ENCODE measurements at places on chromosomes 13 and 19. TPM values are rescaled to one million over a fixed set of nuclear protein-coding genes. Genes with fewer than 3 reads are reported as not detected.

The CABP5 gene
- total RNA-seq = not detected

The CHST8 gene
- not detected for total RNA-seq

The RAB3A gene
- 5.7 TPM for total RNA-seq

The MEIS3 gene
- 11.6 TPM for total RNA-seq

DNA sequence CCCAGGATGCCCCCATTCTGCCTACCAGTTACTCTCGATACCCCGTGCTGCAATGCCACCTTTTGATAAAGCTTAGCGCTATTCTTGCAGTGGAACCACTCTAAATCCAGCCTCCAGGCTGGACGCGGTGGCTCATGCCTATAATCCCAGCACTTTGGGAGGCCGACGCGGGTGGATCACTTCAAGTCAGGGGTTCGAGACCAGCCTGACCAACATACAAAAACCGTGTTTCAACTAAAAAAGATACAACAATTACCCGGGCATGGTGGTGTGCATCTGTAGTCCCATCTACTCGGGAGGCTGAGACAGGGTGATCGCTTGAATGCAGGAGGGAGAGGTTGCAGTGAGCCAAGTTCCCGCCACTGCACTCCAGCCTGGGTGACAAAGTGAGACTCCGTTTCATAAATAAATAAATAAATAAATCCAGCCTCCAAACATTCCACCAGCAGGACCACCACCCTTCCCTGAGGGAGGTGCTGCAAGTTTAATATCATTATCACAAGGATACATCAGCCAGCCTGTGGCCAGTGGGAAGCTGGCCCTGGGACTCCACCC, 27.7 kb downstream of the CYP2B6 start:
- DNase-seq = no peak

GRCh38 chr19:1069009-1069779, 2.2 kb downstream of the ARHGAP45 start:
- DNase-seq = peak; percentile 72

DNA sequence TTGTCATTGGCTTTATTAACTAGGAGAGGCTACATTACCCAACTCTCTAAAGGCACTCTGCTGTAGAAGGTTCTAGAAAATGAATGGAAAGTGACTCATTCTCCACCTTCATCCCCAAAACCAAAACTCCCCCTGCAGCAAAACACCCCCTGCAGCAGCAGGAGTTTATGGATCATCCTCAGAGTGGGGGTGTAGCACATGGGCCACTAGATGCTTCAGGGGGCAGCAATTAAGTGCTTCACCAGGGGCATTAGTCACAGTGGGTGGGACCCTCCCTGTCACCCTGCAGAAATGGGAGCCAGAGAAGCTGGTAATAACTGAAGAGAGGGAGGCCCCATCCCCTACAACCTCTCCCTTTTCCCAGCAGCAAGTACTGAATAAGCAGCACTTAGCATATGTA, 64.5 kb upstream of the MED4 start:
- DNase-seq = no peak

GRCh38 chr19:36008336-36008978, at the start of gene SYNE4:
SYNE4 (minus strand) TSS chr19:36008813; CDS start chr19:36008681, 132 bp downstream.
- DNase-seq = peak; percentile 83

DNA sequence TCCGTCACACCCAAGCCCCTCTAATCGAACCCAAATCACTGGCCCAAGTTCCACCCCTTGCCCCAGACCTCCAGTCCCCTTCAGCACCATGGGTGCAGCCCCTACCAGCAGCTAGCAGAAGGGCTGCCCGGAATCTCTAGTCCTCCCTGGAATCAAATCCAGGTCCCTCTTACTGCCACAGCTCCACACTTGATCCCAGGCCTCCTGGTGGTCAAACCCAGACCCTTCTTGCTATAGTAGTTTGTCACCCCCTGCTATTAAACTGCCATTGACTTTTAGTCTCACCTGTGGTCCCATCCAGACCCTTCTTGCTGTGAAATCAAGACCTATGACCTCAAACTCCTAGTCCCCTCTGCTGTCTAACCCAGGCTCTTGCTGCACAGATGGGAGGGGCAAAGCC, 8.7 kb downstream of the HIPK4 start:
- DNase-seq = no peak

GRCh38 chr13:22063416-22064124, 392.7 kb downstream of the FGF9 start:
- no peak for DNase-seq

DNA sequence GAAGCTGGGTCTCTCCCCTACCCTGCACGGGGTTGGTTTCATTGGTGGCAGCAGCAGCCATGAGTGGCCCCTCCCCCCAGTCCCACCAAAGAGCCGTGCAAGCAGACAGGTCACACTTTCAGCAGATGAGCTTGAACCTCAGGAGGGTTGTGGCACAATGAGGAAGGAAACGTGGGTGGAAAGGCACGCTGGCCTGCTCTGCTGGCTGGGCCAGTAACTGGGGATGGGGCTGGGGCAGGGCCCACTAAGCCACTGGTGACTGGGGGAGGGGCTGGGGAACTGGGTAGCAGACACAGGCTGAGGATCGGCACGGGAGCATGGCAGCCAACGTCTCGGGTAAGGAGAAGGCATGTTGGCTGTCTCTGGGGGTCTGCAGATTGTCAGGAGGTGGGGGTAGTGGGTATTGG, at the start of gene P2RY11:
Gene P2RY11 (plus strand): TSS at position 289 of the 407 bp plus-strand sequence. CDS start 29 bp downstream, at position 318.
- DNase-seq = peak; percentile 59

- no peak for DNase-seq
These were observed 8.3 kb downstream of the TMEM143 start for GRCh38 chr19:48355365-48355954.

DNA sequence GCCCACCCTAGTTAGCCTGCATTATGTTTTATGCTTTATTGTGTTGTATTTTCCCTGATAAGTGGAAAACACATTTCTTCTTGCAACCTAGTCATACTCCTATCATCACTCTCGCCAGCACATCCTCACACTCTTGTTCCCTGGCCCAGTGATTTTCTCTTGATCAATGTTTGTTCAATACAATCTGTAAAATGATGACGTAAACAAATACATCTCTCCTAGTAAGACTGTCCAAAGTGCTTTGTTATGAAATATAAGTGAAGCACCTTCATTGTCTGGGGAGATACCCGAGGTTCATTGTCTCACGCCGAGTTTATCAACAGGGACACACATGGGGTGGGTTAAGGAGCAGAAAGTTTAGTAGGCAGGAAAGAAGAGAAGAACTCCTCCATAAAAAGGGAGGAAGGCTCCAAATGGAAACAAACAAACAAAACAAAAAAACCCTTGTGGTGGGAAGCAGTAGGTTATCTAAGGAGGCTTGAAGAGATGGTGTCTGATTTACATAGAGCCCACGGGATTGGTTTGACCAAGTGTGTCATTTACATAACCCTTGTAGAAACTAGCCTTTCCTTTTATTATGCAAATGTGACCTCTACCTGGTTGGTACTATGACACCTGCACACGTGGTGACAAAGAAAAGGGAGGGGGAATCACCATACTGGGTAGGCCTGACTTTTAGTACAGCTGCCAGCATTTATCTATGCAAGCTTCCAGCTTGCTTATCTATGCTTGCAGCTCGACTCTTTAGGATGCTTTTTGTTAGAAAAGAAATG, 1317.9 kb upstream of the SPRY2 start:
- DNase-seq = no peak

- DNase-seq = no peak
These were observed 47.2 kb downstream of the TM9SF2 start for GRCh38 chr13:99548448-99548847.

- DNase-seq = peak; percentile 56
These were observed 3.3 kb downstream of the ICAM5 start for GRCh38 chr19:10292789-10293636.

GRCh38 chr13:99255271-99255670, 2.9 kb downstream of the GPR18 start:
- no peak for DNase-seq

GRCh38 chr13:44837250-44837649, 152.0 kb downstream of the NUFIP1 start:
- DNase-seq = no peak
